ENCODE measurements at places on chromosomes 7 and 10.

- no peak for DNase-seq
Measured at GRCh38 chr7:72069263-72069662, 342.9 kb downstream of the CALN1 start.

- no peak for DNase-seq
Measured at GRCh38 chr10:80598084-80598798, 60.5 kb downstream of the SH2D4B start.

DNA sequence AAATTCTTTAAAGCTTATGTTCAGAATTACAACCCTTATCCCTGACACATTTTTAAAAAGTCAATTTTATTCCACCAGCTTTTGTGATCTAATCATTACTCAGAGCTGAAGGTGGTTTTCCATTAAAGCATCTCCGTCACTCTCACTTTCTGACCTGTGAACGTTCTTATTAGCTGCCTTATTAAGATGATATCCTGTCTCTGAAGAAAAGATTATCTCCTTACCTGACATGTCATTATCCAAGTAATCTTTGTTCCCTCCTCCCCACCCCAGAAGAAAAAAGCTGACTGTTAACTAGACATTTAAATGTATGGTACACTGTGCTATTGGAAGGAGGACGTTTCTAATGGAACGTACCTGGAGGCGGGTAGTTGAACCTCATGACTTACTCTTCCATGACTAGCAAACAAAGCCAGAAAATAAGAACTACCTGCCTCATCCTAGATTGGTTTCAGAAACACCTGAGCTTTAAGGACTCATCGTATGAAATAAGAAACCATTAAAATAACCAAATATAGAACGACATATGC is 708.7 kb downstream of the PARD3 start:
- DNase-seq = no peak

GRCh38 chr7:101094791-101095375 is 9.6 kb downstream of the TRIM56 start:
- DNase-seq = no peak

All from NCI-H1436 treated with DMSO at 0.1 percent for 48 hours (cell line).